ENCODE measurements at places on chromosomes 6 and 20. TPM values are rescaled to one million over a fixed set of nuclear protein-coding genes. Genes with fewer than 3 reads are reported as not detected.
A peak's percentile ranks its signal among the peaks of the same experiment; 100 is the strongest.

GRCh38 chr6:42378536-42378935, 73.2 kb downstream of the TRERF1 start:
- DNase-seq = no peak

- DNase-seq = no peak
Measured at GRCh38 chr20:62606016-62606415, 36.3 kb upstream of the SLCO4A1 start.

DNA sequence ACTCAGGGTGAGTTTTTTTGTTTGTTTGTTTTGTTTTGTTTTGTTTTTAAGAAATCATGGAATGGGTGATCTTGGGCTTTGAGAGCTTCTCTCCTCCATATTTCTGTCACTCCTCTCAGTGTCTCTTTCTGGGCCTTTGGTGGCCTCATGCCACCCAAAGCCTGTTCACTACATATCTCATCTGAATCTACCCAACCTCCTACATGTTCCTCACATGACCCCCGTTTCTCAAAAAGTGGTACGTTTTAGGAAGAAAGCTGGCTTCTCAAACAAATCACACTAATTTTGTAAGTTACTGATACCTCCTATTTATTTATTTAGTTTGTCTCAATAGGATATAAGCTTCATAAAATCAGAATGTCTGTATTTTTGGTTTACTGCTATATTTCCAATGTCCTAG, 80.0 kb downstream of the SESN1 start:
- DNase-seq = no peak

- DNase-seq = peak; percentile 83
Measured at GRCh38 chr6:32194825-32195651, 2.6 kb upstream of the GPSM3 start.

The PSORS1C2 gene
- total RNA-seq = not detected

Data from dermis blood vessel endothelial cell (primary cell).